ENCODE measurements at places on chromosomes 3 and 15. TPM values are rescaled to one million over a fixed set of nuclear protein-coding genes. Genes with fewer than 3 reads are reported as not detected.

DNA sequence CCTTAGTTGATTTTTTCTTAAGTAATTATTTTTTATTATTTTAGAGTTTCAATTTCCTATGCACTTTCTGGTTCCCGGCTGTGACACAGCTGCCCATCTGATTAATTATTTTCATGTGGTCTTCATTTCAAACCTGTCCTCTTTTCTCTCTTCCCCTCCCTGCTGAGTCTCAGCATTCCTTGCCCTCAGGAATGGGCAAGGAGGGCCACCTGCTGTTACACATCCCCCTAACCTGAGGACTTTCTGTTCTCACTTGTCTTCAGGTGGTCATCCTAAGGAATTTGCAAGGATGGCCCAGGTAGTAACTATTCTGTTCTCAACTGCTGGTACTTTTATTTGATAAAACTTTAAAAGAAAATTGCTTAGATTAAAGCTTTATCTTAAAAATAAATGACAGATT lies 545.0 kb downstream of the OTOL1 start:
- no peak for DNase-seq

DNA sequence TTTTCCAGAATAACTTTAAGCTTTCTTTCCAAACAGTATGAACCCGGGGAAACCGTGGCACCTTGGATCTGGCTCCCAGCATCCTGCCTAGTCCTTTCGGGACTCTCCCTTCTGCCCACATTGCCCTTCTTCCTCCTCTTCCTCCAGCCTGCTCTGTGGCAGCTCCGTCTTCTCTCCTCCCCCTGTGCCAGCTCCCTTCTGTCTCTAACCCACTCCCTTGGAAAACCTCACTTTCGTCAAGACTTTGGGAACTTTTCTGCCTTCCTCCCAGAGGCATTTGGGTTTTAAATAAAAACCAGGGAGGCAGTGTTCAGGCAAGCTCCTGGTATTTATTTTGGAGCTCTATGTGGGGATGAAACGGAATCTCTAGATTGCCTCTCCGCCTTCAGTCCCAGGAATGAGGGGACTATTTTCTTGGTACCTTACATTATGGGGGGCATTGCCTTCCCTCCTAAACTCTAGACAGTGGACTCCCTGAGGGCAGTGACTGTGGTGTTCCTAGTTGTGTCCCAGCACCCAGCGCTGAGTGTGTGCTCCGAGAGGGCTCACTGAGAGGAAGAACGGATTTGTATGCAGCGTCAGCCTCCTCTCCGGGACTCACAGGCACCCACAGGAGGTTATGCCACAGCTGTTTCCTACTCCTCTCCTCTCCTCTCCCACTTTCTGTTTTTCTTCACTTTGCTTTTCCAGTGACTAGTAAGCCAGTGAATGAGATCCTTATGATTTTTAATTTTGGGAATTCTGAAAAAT lies 105.4 kb upstream of the MRPS22 start:
- DNase-seq = no peak

DNA sequence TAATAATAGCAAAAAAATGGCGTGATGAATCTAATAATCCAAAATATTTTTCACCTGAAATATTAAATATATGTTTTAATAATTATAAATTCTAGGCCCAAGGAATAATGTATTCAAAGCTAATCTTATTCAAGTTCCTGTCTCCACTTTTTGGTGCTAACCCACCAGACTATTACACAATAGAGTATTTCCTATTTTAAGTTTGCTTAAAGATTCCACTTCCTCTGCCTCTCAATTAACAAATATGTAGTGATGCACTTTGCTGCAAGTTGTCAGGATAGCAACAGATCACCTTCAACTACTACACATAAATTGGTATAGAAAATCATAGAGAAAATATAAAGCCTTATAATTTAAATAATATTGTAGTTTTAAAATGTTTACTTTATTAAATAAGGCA lies 467.5 kb downstream of the C3orf38 start:
- DNase-seq = no peak

GRCh38 chr3:151697496-151697895 lies 36.2 kb upstream of the AADACL2 start:
- DNase-seq = no peak

GRCh38 chr3:87298111-87298718 lies 21.8 kb upstream of the POU1F1 start:
- no peak for DNase-seq

DNA sequence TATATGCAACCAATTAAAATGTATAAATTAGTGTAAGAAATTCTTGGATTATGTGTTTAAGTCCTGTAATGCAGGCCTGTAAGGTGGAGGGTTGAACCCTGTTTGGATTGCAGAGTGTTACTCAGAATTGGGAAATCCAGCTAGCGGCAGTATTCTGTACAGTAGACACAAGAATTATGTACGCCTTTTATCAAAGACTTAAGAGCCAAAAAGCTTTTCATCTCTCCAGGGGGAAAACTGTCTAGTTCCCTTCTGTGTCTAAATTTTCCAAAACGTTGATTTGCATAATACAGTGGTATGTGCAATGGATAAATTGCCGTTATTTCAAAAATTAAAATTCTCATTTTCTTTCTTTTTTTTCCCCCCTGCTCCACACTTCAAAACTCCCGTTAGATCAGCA lies 65.4 kb upstream of the ACAD9 start:
- no peak for DNase-seq

GRCh38 chr15:66883284-66883911 lies 181.4 kb downstream of the SMAD6 start:
- no peak for DNase-seq

DNA sequence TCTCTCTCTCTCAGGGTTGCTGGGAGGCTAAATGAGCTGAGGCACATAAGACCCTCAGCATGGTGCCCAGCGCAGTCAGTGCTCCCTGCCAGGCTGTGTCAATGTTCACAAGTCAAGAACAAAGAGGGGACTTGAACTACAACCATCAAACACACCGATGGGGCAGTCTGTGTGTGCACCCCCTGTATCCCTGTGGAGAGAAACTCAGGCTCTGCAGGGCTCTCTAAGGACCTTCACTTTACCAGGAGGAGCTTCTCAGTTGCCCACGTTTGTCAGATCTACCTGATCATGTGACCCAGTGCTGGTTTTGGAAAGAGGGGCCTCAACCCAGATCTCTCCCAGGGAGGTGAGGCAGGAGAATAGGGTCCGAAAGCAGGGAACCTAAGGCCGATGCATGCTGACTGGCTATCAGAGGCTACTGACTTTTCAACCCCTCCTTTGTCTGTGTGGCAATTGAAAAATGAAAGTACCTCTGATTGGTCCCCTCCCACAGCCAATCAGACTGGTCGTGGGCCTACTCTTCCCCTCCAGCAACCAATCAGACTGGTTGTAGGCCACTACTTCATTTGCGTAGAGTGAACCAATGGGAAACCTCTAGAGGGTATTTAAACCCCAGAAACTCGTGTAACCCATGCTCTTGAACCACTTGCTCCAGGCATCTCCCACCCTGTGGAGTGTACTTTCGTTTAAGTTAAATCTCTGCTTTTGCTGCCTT lies 34.0 kb downstream of the RHCG start:
- no peak for DNase-seq

- no peak for DNase-seq
Observed at GRCh38 chr3:86845726-86846125, 145.2 kb downstream of the VGLL3 start.

- no peak for DNase-seq
Observed at GRCh38 chr3:16288664-16289063, 23.7 kb downstream of the OXNAD1 start.

GRCh38 chr3:29280404-29281093 lies at the start of gene RBMS3:
Gene RBMS3, plus strand, starts transcription at chr3:29281071.
- peak; percentile 45 for DNase-seq

- DNase-seq = no peak
Observed at GRCh38 chr15:36811903-36812302, 232.5 kb downstream of the CDIN1 start.

DNA sequence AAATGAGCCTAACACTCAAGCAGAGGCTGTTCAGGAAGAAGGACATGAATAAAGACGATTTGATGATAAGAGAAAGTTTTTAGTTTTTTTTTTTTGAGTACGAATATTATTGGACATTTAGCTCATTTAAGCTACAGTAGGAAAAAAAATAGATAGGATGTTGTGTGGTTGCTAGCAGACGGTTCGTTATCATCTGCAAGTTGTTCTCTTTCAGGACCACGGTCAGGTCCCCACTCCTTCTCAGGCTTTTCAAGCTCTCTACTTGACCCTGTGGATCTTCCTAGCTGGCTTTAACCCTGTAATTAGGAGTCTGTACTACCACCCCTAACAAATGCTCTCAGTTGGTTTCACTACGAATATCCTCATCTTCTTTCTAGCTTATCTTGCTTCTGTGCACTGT lies 1.1 kb downstream of the KCNH8 start:
- no peak for DNase-seq

GRCh38 chr15:56733136-56734012 lies at the start of gene ZNF280D:
Gene ZNF280D, minus strand, starts transcription at chr15:56733509. Its CDS starts 26,400 bp downstream, at chr15:56707109.
- no peak for DNase-seq

GRCh38 chr3:157190380-157190872 lies 30.5 kb upstream of the CCNL1 start:
- DNase-seq = no peak

DNA sequence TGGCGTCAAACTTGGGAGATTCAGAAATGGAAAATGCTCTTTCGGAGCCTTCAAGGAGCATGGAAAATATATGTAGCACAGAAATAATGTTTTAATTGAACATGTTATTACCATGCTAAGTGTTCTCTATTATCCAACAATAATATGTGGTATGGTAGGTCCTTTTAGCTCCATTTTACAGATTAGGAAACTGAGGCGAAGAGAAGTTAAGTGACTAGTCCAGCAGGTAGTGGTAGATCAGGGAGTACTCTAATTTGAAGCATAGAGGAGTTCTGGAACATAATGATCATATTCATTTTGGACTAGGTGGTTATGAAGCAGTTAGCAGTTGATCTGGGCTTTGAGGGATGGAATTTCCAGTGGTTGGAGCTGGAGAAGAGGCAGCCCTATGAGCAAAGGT lies 1.1 kb downstream of the CMC1 start:
- DNase-seq = no peak

- DNase-seq = no peak
Observed at GRCh38 chr3:156744631-156745030, 70.2 kb downstream of the TIPARP start.

DNA sequence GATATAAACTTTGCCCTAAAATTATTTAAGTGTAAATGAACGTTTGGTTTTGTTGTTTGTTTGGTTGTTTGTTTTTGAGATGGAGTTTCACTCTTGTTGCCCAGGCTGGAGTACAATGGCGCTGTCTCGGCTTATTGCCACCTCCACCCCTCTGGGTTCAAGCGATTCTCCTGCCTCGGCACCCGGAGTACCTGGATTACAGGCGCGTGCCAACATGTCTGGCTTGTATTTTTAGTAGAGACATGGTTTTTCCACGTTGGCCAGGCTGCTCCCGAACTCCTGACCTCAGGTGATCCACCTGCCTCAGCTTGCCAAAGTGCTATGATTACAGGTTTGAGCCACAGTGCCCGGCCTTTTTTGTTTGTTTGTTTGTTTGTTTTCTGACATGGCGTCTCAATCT lies 87.9 kb upstream of the CHD2 start:
- DNase-seq = no peak

DNA sequence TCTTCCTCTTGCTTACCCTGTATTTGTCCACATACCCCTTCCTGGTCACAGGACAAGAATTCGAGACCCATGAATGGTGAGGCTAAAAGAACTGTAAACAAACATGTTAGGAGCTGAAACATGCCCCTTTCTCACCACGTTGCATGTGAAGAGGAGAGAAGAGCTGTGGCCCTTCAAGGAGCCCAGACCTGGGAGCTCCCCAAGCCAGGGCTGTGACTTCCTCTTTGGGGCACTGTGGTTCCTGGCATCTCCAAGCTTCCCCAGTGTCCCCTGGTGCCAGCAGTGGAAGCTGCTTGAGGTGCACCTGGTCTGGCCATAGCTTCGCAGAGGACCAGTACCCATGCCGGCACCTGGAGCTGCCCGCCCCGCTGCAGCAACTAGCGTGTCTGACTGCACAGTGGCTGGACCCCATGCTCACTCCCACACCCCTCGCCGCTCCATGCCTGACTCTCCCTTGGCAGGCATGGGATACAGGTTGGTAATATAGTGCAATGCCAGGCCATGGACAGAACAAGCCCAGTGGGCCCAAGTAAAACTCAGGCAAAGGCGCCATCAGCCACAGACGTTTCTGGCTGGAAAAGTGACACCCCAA lies 9.9 kb downstream of the SPCS1 start:
- DNase-seq = no peak

Gene FBXL2
- 0.36 TPM for polyA plus RNA-seq

Gene RTF1
- 63.5 TPM for polyA plus RNA-seq

Gene PRC1
- polyA plus RNA-seq = 101 TPM

Gene SLC2A2
- polyA plus RNA-seq = not detected

Gene ZDHHC19
- not detected for polyA plus RNA-seq

Gene STAB1
- polyA plus RNA-seq = not detected

Gene STRIT1
- polyA plus RNA-seq = not detected

Gene CHRD
- not detected for polyA plus RNA-seq

Gene CLK3
- 57.8 TPM for polyA plus RNA-seq

Gene CHRM5
- not detected for polyA plus RNA-seq

Gene MINAR1
- not detected for polyA plus RNA-seq

Gene EID1
- 214 TPM for polyA plus RNA-seq

Gene FOXB1
- not detected for polyA plus RNA-seq

Gene SERINC4
- polyA plus RNA-seq = not detected

All from GM12878 (cell line).